ENCODE measurements at places on chromosomes 13 and 19. TPM values are rescaled to one million over a fixed set of nuclear protein-coding genes. Genes with fewer than 3 reads are reported as not detected.

Gene STOML3
- not detected for total RNA-seq

Gene C13orf42
- not detected for total RNA-seq

Gene TUBB4A
- 8.8 TPM for total RNA-seq

Gene CGB2
- total RNA-seq, result not detected

Gene SIGLEC8
- not detected for total RNA-seq

Gene A1BG
- total RNA-seq, result 38.3 TPM

Gene ZNF497
- 6.6 TPM for total RNA-seq

DNA sequence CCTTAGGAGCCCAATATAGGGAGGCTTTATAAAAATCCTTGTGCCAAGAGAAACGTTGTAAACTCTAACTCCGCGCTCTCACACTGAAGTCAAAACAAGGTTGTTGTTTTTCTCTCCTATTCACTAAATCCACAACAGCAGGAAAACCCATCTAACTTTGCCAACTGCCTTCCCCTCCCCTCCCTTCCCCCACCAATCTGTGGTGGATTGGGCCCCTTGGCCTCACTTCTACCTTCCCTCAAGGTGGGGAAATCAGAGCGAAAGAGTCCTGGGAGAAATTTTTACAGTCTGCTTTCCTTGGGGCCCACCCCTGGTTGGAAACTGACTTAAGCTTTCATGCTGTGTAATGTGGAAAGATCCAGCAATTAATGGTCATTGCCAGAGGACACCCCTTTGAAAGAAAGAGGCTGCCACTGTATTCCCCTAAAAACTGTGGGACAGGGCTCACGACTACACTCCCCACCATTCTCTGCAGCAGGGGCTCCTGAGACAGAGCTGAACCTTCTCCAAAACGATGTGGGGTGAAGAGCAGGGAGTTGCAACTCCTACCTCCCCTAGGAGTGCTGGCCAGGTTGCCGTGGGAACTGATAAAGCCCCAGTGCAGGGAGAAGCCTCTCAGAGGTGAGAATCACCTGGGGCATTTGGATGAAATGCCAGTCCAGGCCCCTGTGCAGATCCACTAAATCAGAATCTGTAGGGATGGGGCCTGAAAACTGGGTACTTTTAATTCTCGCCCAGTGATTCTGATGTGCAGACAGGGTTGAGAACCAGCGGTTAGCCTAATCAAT, 1.1 kb downstream of the DHRS12 start:
- DNase-seq, result no peak

- DNase-seq, result peak; percentile 30
Observed at GRCh38 chr19:38932425-38933179, 1.9 kb downstream of the MRPS12 start.

DNA sequence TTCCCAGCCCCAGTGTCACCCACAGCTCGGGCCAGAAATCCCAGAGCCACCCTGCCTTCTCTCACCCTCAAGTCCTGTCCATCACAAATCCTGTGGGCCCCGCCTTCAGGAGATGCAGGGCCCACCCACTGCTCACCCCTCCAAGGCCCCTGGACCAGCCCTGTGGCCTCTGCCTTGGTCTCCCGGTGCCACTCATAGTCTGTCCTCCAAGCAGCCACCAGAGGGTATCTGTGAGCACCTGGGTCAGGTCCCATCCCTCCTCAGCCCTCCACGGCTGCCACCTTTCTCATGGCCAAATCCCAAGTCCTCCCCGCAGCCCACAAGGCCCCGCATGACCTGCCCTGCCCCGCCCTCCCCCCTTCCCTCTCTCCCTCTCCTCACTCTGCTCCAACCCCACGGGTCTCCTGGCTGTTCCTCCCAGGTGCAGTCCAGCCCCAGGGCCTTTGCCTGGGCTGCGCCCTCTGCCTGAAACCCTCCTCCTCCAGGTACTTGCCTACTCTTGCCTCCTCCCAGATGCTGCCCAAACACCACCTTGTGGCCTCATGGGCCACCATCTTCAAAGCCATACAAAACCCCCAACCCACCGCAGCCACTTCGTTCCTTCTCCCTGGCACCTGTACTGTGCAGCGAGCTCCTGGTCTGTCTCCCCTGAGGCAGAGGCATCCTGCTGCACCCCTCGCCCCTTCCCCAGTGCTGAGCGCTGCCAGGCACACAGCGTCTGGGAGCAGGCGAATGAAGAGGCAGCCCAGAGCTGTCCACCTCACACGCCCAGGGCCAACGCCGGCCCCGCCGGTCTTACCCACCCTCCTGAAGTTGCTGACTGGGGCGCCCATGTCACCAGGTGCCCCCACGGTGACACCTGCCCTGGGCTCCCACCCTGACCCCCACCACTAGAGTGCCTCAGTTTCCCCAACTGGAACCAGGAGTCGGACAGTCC, 13.2 kb upstream of the UQCR11 start:
- peak; percentile 21 for DNase-seq

DNA sequence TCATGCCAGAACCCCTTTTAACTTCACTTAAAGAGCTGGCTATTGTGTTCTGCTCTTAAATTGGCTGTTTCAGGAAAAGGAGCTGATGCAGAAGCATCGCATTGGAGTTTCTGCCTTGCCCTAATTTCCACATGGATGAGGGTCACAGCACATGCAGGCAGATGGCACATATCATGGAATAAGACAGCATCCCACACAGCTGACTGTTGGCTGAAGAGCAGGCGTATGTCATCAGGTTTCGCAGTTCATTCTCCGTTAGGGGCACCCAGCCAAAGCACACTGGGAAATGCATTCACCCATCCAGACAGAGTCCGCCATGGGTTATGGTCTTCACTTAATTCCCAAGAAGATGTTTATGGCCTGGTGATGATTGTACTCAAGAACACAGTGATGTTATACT, 572.5 kb downstream of the LIG4 start:
- DNase-seq, result no peak

GRCh38 chr13:50873467-50873866, 30.0 kb upstream of the DLEU7 start:
- DNase-seq, result no peak

- DNase-seq, result no peak
Observed at GRCh38 chr13:90683711-90684131, 663.8 kb upstream of the MIR17HG start.

- no peak for DNase-seq
Observed at GRCh38 chr13:27790523-27790922, 1.8 kb upstream of the GSX1 start.

DNA sequence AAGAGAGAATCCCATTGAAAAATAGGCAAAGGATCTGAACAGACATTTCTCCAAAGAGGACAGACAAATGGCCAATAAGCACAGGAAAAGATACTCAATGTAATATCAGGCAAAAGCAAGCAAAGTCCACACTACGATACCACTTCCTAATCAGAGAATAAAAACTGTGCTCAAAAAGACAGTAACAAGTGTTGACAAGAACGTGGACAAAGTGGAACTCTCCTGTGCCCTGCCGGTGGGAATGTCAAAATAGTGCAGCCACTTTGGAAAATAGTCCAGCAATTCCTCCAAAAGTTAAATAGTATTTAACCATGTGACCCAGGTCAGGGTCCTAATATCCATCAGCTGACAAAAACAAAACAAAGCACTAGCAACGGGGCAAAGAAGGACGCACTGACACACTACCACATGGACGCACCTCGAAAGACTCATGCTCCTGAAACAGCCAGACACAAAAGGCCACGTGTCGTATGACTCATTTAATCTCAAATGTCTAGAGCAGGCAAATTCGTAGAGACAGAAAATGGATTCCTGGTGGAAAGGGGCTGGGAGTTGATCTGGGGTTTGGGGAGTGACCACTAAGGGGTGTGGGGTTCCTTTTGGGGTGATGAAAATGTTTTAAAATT, 5.2 kb downstream of the MIER2 start:
- no peak for DNase-seq

GRCh38 chr13:25922376-25922775, 129.4 kb downstream of the SHISA2 start:
- DNase-seq, result no peak

DNA sequence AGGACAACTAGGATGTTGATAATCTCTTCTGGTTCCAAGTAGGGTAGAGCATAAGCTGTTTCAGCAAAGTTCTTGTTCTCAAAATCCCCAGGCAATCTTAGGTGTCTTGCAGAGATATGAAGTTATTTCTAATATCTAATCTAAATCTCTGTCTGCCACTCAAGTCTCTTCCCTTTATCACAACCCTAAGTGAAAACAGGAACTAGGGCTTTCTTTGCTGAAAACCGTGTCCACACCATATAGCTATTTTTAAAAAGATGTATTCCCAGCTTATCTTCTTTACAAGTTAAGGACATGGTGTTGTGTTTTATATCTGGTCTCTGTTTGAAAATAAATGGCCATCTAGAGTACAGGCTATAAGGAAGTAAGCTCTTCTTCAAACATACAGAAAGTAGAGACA, 11.3 kb upstream of the RNASEH2B start:
- no peak for DNase-seq

- no peak for DNase-seq
Observed at GRCh38 chr13:27053210-27053884, 118.3 kb downstream of the USP12 start.

DNA sequence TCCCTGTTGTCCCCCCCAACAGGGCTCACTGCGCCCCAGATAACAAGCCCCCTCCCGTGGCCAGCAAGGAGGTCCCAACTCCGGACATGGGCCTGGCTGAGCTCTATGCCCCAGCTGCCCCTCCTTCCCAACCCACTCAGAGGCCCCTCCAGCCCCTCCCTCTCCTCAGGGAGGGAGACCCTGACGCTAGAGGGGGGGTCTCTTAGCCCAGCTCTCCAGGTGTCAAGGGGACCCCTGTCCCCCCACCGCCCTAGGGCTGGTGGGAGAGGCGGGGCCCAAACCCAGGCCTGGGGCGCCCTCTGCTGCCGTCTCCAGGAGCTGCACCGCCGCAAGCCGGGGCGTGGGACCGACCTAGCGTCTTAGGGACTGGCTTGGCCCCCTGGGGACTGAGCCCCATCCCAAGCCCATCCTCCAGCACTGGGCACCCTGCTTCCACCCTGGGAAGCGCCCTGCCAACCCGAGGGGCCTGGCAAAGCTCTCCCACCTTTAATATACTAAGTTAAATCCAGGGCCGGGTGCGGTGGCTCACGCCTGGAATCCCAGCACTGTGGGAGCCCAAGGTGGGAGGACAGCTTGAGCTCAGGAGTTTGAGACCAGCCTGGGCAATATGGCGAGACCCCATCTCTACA, 1.4 kb downstream of the GRIN3B start:
- DNase-seq, result peak; percentile 78

DNA sequence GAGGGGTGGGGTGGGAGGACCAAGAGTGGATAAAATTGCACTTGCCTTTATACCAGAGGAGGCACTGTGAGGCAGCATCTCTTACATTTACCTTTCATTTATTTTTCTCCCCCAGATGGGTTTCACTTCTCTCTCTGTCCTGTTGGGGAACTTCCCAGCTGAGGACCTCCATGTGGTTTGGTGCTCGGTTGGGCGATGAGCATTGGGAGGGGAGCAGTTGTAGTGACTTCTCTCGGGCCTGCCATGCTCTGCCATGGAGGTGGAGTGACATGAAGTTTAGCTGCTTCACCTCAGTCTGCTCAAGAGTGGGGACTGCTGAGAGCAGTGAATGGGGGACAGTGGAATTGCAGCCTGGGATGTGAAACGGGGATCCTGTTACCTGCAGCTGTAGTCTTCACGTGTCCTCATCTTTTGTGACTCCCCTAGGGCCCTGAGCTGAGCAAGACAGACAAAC, 23.1 kb upstream of the CXCL17 start:
- no peak for DNase-seq

Data from naive thymus-derived CD8-positive, alpha-beta T cell (primary cell).